Tibial nerve (tissue), 4 donors: ENCODE measurements at places on chromosomes 6 and 20.
A peak's percentile ranks its signal among the peaks of the same experiment; 100 is the strongest.

- H3K4me3 ChIP-seq, result no peak overlapping the region
- H3K4me1 ChIP-seq, result no peaks in the 10 kb centered on the region
- H3K27ac ChIP-seq, result no peak overlapping the region
- H3K27me3 ChIP-seq, result no peaks in the 10 kb centered on the region
- no peak for DNase-seq
- H3K36me3 ChIP-seq, result no peaks in the 10 kb centered on the region
Observed at GRCh38 chr6:79111549-79111948, 33.5 kb upstream of the PHIP start.

GRCh38 chr6:39440039-39440426, 117.5 kb upstream of the KCNK16 start:
- H3K36me3 ChIP-seq, result no peaks in the 10 kb centered on the region
- H3K4me3 ChIP-seq, result no peak overlapping the region
- no peaks in the 10 kb centered on the region for H3K4me1 ChIP-seq
- DNase-seq, result no peak
- no peaks in the 10 kb centered on the region for H3K27me3 ChIP-seq

GRCh38 chr6:167825332-167826229, 1.1 kb upstream of the AFDN start:
- H3K4me1 ChIP-seq, result no peaks in the 10 kb centered on the region
- H3K27ac ChIP-seq, result peak overlapping the region; percentile 66
- peak overlapping the region; percentile 67 for H3K4me3 ChIP-seq
- DNase-seq, result no peak

GRCh38 chr6:12022953-12023388, 10.9 kb downstream of the HIVEP1 start:
- H3K27ac ChIP-seq, result no peak overlapping the region
- H3K27me3 ChIP-seq, result no peaks in the 10 kb centered on the region
- peaks cover 34% of the 10 kb centered on the region for H3K36me3 ChIP-seq
- no peak overlapping the region for H3K4me3 ChIP-seq
- no peaks in the 10 kb centered on the region for H3K4me1 ChIP-seq
- no peak for DNase-seq

DNA sequence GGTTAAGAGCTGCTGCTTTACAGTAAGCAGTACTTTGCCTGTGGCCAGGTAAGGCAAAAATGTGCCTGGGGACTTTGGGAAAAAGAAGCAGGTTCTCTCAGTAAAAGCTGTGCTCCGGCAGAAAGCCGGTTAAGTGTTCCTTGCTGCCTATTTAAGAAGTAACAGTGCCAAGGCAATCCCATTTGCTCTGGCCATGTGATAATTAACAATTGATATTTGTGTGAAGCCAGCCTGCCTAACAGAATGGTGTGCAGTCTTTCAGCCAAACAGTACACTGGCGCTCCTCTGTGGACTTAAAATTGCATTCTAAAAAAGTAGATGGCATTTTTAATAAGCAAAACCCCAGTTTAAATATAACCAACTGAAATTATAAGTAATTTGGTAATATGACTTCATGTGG, 430.3 kb downstream of the PLCB1 start:
- no peaks in the 10 kb centered on the region for H3K27me3 ChIP-seq
- H3K4me1 ChIP-seq, result no peaks in the 10 kb centered on the region
- H3K27ac ChIP-seq, result no peak overlapping the region
- H3K4me3 ChIP-seq, result no peak overlapping the region
- no peak for DNase-seq
- no peaks in the 10 kb centered on the region for H3K36me3 ChIP-seq

- H3K4me3 ChIP-seq, result no peak overlapping the region
- no peak for DNase-seq
- H3K36me3 ChIP-seq, result no peaks in the 10 kb centered on the region
- H3K27me3 ChIP-seq, result no peaks in the 10 kb centered on the region
- no peaks in the 10 kb centered on the region for H3K4me1 ChIP-seq
- no peak overlapping the region for H3K27ac ChIP-seq
Observed at GRCh38 chr20:49353348-49353747, 75.5 kb upstream of the ZNFX1 start.
